ENCODE measurements at places on chromosomes 2 and 18.

- no peak for DNase-seq
Measured at GRCh38 chr2:227826019-227826521, 12.4 kb downstream of the CCL20 start.

- no peak for DNase-seq
Measured at GRCh38 chr2:205748639-205749038, 66.3 kb downstream of the NRP2 start.

GRCh38 chr2:96816836-96817702 lies 1.0 kb downstream of the CNNM3 start:
- DNase-seq, result no peak

DNA sequence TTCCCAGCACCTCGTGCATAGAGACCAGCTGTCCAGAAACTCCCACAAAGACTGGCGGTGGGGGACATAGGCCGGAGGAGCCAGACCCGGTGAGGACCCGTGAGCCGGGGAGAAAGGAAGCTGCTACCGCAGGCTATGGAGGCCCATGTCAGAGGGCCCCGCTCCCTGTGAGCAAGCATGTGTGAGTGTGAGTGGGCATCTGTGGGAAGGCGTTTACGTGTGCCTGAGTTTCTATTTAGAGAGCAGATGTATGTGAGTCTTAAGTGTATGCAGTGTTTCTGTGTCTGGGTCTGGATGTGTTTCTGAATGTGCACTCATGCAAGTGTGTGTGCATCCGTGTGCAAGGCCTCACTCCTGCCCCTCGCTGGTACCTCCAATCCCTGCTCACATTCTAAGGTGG lies 187.8 kb upstream of the RAB6C start:
- DNase-seq, result no peak

GRCh38 chr2:214881647-214882202 lies 72.2 kb upstream of the BARD1 start:
- DNase-seq, result peak; percentile 5

All from fibroblast of upper back skin (primary cell).